Placental pericyte (primary cell): ENCODE measurements at places on chromosomes 16 and 17. TPM values are rescaled to one million over a fixed set of nuclear protein-coding genes. Genes with fewer than 3 reads are reported as not detected.

The RNF222 gene
- not detected in 2 replicates for total RNA-seq

The SPATA32 gene
- not detected in 2 replicates for total RNA-seq

The NETO2 gene
- 13.8 and 77.0 TPM in 2 replicates for total RNA-seq

The SCNN1B gene
- not detected in 2 replicates for total RNA-seq

The SOST gene
- total RNA-seq, result not detected in 2 replicates

The CACNB1 gene
- 3.3 and 6.2 TPM in 2 replicates for total RNA-seq

The KRT25 gene
- total RNA-seq, result not detected in 2 replicates

The DNAH17 gene
- total RNA-seq, result not detected in 2 replicates

The DOC2A gene
- 0.14 TPM in 1 of 2 replicates, not detected in the other for total RNA-seq

The HS3ST4 gene
- not detected in 2 replicates for total RNA-seq

The LPCAT2 gene
- total RNA-seq, result 14.4 and 52.4 TPM in 2 replicates

The HES7 gene
- total RNA-seq, result under 0.01 TPM in 1 of 2 replicates, not detected in the other

The C17orf100 gene
- total RNA-seq, result 1.1 TPM in 1 of 2 replicates, not detected in the other

The OTOA gene
- total RNA-seq, result not detected in 2 replicates

The CCL7 gene
- total RNA-seq, result 0.44 and 3.4 TPM in 2 replicates

The TUBD1 gene
- total RNA-seq, result 1.8 and 5.7 TPM in 2 replicates

The TMC6 gene
- 7.3 and 14.2 TPM in 2 replicates for total RNA-seq

The SALL1 gene
- total RNA-seq, result 0.22 and 4.9 TPM in 2 replicates

The SRCIN1 gene
- not detected in 2 replicates for total RNA-seq

The SLC16A13 gene
- 1.1 and 2.8 TPM in 2 replicates for total RNA-seq

The CPSF4L gene
- total RNA-seq, result not detected in 2 replicates

The CLDN9 gene
- total RNA-seq, result not detected in 2 replicates

The SSH2 gene
- total RNA-seq, result 6.6 and 18.8 TPM in 2 replicates

The SCARF1 gene
- 0.14 and 0.44 TPM in 2 replicates for total RNA-seq

The RRAD gene
- total RNA-seq, result 11.0 and 25.8 TPM in 2 replicates

The ABI3 gene
- 0.66 and 3.6 TPM in 2 replicates for total RNA-seq

The PAM16 gene
- 19.9 and 28.2 TPM in 2 replicates for total RNA-seq

The UTS2R gene
- not detected in 2 replicates for total RNA-seq

The AANAT gene
- total RNA-seq, result not detected in 2 replicates

The TLCD1 gene
- total RNA-seq, result 4.2 TPM in 2 replicates
